ENCODE measurements at places on chromosomes 3 and 15. TPM values are rescaled to one million over a fixed set of nuclear protein-coding genes. Genes with fewer than 3 reads are reported as not detected.

The SLC2A2 gene
- not detected for total RNA-seq

DNA sequence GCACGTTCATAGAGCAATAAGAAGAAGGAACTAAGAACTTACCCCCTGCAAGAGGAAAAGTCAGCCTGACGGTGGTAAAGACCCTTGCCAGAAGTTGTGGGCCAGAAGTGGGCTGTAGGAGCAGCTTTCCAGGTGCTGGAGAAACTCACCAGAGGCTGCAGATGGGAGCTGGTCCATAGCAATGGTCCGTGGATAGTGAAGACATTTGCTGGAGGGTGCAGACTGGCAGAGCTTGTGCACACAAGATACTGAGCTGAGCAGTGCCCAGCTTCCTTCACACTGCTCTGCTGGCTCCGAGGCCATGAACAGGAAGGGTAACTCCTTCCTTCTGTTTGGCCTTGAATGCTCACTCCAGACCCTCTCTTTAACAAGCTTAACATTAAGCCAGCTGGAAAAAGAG, 149.8 kb upstream of the BNIP2 start:
- H3K4me3 ChIP-seq: no peak overlapping the region
- H3K4me1 ChIP-seq: no peaks in the 10 kb centered on the region
- no peak for DNase-seq
- peaks cover 8% of the 10 kb centered on the region for H3K27me3 ChIP-seq
- H3K36me3 ChIP-seq: no peaks in the 10 kb centered on the region

The DUOXA2 gene
- not detected for total RNA-seq

The PCLAF gene
- not detected for total RNA-seq

- H3K36me3 ChIP-seq: no peaks in the 10 kb centered on the region
- H3K27me3 ChIP-seq: no peaks in the 10 kb centered on the region
- DNase-seq: no peak
- no peak overlapping the region for H3K4me3 ChIP-seq
These were observed 247.4 kb upstream of the TRIM42 start for GRCh38 chr3:140430494-140430893.

- no peaks in the 10 kb centered on the region for H3K27me3 ChIP-seq
- peaks cover 11% of the 10 kb centered on the region for H3K36me3 ChIP-seq
These were observed 23.3 kb downstream of the POPDC2 start for GRCh38 chr3:119636891-119637611.

DNA sequence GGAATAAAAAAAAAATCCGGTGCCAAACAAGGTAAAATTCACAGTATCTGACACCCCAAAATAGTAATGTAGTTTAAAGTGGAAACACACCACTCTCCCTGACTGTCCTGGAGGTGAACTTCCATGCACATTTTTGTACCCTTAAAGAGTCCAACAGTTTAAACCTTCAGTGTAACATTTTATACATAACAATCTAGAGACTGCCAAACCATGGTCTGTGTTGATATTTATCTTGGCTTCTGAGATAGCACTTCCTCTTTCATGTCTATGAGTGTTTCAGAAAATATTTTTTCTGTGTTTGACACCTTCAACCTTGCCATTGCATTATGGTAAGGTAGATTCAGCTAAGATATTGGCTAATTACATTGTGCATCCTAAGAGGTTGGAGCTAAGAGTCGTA, 13.9 kb downstream of the TMEM45A start:
- no peaks in the 10 kb centered on the region for H3K36me3 ChIP-seq
- no peaks in the 10 kb centered on the region for H3K27me3 ChIP-seq
- H3K27ac ChIP-seq: no peak overlapping the region
- no peak overlapping the region for H3K4me3 ChIP-seq
- no peaks in the 10 kb centered on the region for H3K4me1 ChIP-seq

GRCh38 chr3:13822871-13823585, 56.8 kb downstream of the WNT7A start:
- no peaks in the 10 kb centered on the region for H3K4me1 ChIP-seq
- H3K27me3 ChIP-seq: no peaks in the 10 kb centered on the region
- DNase-seq: no peak
- H3K27ac ChIP-seq: no peak overlapping the region

- no peak overlapping the region for H3K27ac ChIP-seq
- no peak overlapping the region for H3K4me3 ChIP-seq
- DNase-seq: no peak
- peaks cover 17% of the 10 kb centered on the region for H3K4me1 ChIP-seq
- H3K27me3 ChIP-seq: no peaks in the 10 kb centered on the region
- no peaks in the 10 kb centered on the region for H3K36me3 ChIP-seq
These were observed 30.1 kb downstream of the ISL2 start for GRCh38 chr15:76366714-76367113.
